ENCODE measurements at places on chromosomes 16 and 17. TPM values are rescaled to one million over a fixed set of nuclear protein-coding genes. Genes with fewer than 3 reads are reported as not detected.

DNA sequence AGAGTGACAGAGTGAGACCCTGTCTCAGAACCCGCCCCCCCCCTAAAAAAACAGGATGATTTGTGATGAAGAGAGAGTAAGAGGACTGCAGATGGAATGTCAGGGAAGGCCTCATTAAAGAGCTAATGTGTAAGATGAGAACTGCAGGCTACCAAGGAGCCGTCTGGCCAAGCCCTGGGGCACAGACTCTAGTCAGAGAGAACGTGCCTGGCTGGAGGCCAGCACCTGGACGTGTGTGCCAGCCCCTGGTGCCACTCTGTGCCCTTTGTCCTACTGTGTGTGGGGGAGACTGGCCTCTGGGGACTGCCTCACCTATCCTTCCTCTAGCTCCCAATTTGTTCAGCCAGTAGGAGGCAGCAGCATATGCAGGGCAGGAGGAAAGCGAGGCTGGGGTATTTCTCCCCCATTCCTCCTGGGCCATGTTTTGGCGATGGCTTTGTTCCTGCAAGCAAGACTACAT lies 37.1 kb downstream of the KNOP1 start:
- H3K27me3 ChIP-seq = no peaks in the 10 kb centered on the region
- no peaks in the 10 kb centered on the region for H3K4me1 ChIP-seq
- peaks cover 33% of the 10 kb centered on the region for H3K36me3 ChIP-seq
- DNase-seq = no peak
- H3K27ac ChIP-seq = no peak overlapping the region

DNA sequence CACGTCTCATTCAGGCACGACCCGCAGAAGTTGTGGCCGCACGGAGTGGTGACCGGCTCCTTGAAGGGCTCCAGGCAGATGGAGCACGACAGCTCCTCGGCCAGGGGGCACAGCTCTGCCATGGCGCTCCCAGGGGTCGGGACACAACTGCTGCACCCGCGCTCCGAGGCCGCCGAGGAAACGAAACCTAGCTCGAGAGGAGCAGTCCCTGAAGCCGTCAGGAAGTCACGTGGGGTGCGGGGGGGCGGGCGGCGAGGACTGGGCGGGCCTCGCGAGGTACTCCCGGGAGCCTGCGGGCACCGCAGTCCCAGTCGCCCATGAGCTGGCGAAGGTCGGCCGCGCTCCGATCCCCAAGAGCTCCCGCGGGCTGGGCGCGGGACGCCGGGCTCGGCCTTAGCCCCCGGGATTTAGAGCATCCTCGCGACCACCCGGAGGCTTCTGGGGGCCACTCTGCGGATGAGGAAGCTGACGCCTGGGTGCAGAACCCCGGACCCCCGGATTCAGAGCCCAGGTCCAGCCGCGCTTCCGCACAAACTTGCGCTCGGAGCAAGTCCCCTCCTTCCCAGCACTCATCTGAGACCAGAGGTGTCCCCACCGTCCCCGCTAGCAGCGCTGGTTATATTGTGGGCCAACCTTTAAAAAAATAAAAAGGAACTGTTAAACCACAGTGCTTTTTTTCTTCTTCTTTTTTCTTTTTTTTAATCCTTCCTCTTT lies at the start of gene TRIM25:
TSS of gene TRIM25 (minus strand) at position 183 of the 714 bp plus-strand sequence. CDS start at position 122, 61 bp downstream.
- no peaks in the 10 kb centered on the region for H3K27me3 ChIP-seq
- peak within 1 kb of the TSS; percentile 89 for H3K4me3 ChIP-seq
- no peaks in the 10 kb centered on the region for H3K36me3 ChIP-seq
- H3K4me1 ChIP-seq = peaks cover 32% of the 10 kb centered on the region
- DNase-seq = peak; percentile 82

- no peak overlapping the region for H3K27ac ChIP-seq
- no peaks in the 10 kb centered on the region for H3K27me3 ChIP-seq
- no peaks in the 10 kb centered on the region for H3K36me3 ChIP-seq
- no peaks in the 10 kb centered on the region for H3K4me1 ChIP-seq
- H3K4me3 ChIP-seq = no peak overlapping the region
Measured at GRCh38 chr17:28524476-28525424, 18.6 kb downstream of the FOXN1 start.

PPP1R1B gene
- polyA plus RNA-seq = not detected

NPW gene
- polyA plus RNA-seq = not detected

CHST6 gene
- polyA plus RNA-seq = 0.15 TPM

- no peaks in the 10 kb centered on the region for H3K36me3 ChIP-seq
- no peak overlapping the region for H3K4me3 ChIP-seq
- no peak overlapping the region for H3K27ac ChIP-seq
- peaks cover 32% of the 10 kb centered on the region for H3K27me3 ChIP-seq
- DNase-seq = no peak
Measured at GRCh38 chr17:77892469-77893143, 65.9 kb upstream of the TNRC6C start.

ALOX15 gene
- not detected for polyA plus RNA-seq

DNA sequence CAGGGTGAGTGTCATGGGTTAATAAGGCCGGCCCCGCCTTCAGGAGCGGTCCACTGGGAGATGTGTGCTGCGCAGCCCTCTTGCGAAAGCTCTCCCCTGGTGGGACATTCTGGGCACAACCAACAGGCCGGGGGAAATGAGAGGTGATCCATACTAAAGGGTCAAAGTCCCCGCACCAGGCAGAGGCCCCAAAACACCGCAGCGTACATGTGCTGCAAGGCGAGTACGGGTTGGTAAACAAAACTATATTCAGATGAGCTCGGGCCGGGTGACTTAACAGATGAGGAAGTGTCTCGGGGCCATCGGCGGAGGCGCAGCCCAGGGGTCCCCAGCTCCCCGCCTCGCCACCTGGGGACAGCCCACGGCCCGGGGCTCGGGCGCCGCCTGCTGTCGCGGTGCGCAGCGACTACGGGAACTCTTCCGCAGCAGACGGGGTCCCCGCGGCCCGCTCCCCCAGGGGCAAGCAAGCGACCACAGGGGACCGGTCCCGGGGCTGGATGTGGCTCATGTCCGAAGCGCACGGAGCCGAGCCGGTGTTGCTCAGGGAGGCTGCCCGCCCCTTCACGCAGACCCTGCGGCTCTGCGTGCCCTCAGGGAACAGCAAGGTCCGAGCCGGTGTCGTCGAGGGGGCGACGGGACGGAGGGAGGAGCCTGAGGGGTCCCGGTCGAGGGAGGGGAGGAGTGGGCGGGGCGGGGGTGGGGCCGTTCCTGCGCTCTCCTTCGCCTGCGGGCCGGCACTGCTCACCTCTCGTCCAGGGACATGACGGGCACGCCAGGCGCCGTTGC lies at the start of gene RAB37:
TSS of gene RAB37 (plus strand) at position 744 of the 786 bp plus-strand sequence. CDS start at position 761, 17 bp downstream.
- peak; percentile 83 for DNase-seq
- H3K27me3 ChIP-seq = no peaks in the 10 kb centered on the region
- peaks cover 53% of the 10 kb centered on the region for H3K4me1 ChIP-seq
- H3K4me3 ChIP-seq = peak within 1 kb of the TSS; percentile 94
- no peaks in the 10 kb centered on the region for H3K36me3 ChIP-seq

GRCh38 chr16:23595246-23595950 lies 718 bp downstream of the NDUFAB1 start:
- no peak for DNase-seq
- peak overlapping the region; percentile 86 for H3K4me3 ChIP-seq
- H3K27me3 ChIP-seq = no peaks in the 10 kb centered on the region
- peak overlapping the region; percentile 90 for H3K27ac ChIP-seq
- H3K4me1 ChIP-seq = peaks cover 37% of the 10 kb centered on the region
- no peaks in the 10 kb centered on the region for H3K36me3 ChIP-seq

NUDT7 gene
- polyA plus RNA-seq = 14.7 TPM

- peaks cover 15% of the 10 kb centered on the region for H3K4me1 ChIP-seq
- H3K27ac ChIP-seq = no peak overlapping the region
- DNase-seq = no peak
- no peak overlapping the region for H3K4me3 ChIP-seq
- no peaks in the 10 kb centered on the region for H3K27me3 ChIP-seq
- H3K36me3 ChIP-seq = no peaks in the 10 kb centered on the region
Measured at GRCh38 chr17:75834928-75835653, 9.1 kb downstream of the UNC13D start.

TBX2 gene
- not detected for polyA plus RNA-seq

DPEP2 gene
- polyA plus RNA-seq = 82.2 TPM

DNA sequence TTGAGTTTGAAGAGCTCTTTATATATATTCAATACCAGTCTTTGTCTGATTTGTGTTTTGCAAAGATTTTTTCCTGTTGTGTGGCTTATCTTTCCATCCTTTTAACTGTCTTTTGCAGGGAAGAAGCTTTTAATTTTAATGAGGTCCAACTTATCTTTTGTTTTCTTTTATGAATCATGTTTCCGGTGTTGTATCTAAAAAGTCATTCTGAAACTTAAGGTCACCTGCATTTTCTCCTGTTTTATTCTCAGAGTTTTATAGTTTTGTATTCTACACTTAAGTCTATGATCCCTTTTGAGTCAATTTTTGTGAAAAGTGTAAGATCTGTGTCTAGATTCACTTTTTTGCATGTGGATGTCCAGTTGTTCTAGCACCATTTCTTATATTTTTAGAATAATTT lies 24.6 kb upstream of the COX10 start:
- H3K4me1 ChIP-seq = no peaks in the 10 kb centered on the region
- H3K4me3 ChIP-seq = no peak overlapping the region
- H3K27ac ChIP-seq = peak overlapping the region; percentile 65
- H3K36me3 ChIP-seq = no peaks in the 10 kb centered on the region
- no peaks in the 10 kb centered on the region for H3K27me3 ChIP-seq
- DNase-seq = no peak

GRCh38 chr17:78359997-78360370 lies at the start of gene SOCS3:
SOCS3 (minus strand) TSS chr17:78360077; CDS start chr17:78359095, 982 bp downstream.
- DNase-seq = peak; percentile 85
- peak within 1 kb of the TSS; percentile 96 for H3K27ac ChIP-seq

- H3K36me3 ChIP-seq = no peaks in the 10 kb centered on the region
- no peak for DNase-seq
- H3K27me3 ChIP-seq = no peaks in the 10 kb centered on the region
- no peak overlapping the region for H3K27ac ChIP-seq
Measured at GRCh38 chr17:9557857-9558256, 17.8 kb downstream of the STX8 start.

GRCh38 chr17:8326511-8327302 lies 12.9 kb upstream of the ODF4 start:
- H3K27me3 ChIP-seq = peaks cover 28% of the 10 kb centered on the region
- no peaks in the 10 kb centered on the region for H3K36me3 ChIP-seq
- peak; percentile 12 for DNase-seq
- H3K27ac ChIP-seq = no peak overlapping the region

DNA sequence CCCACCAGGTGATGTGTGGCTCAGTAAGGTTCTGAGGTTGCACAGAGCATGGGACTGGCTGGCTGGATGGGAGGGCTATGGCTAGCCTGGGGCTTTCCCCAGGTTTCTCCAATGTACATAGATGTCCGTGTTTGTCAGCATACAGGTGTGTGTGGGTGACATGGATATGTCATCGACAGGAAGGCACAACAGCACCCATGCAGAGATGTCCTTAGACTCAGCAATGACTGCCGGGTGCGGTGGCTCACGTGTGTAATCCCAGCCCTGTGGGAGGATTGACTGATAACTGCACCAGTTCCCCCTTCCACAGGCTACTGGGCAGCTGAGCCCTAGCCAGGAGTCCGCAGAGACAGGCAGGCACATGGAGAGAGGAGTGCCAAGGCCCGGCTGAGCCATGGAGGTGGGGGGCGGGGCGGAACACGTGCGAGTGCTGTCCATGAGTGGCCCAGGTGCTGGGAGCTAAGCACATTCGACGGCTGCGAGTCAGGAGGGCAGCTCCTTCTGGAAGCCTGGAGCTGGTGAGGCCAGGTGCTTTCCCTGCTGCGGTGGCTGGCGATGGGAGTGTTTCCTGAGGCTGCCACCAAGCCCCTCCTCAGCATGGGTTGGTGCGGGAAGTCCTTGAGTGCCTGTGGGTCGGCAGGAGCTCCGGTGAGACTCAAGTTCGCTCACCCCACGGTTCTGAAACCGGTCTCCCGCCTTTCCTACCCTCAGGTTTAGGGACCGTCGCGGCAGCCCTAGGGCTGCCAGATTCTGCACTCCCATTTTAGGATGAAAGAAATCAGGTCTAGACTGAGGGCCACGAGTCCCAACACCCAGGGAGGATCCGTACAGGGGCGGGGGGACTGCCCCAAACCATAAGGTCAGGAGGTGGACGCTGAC lies 858 bp upstream of the ASPSCR1 start:
- H3K4me1 ChIP-seq = peaks cover 22% of the 10 kb centered on the region
- H3K36me3 ChIP-seq = peaks cover 4% of the 10 kb centered on the region
- no peak for DNase-seq
- H3K4me3 ChIP-seq = peak overlapping the region; percentile 96

EVPLL gene
- not detected for polyA plus RNA-seq

CHRNB1 gene
- polyA plus RNA-seq = 13.9 TPM

DNA sequence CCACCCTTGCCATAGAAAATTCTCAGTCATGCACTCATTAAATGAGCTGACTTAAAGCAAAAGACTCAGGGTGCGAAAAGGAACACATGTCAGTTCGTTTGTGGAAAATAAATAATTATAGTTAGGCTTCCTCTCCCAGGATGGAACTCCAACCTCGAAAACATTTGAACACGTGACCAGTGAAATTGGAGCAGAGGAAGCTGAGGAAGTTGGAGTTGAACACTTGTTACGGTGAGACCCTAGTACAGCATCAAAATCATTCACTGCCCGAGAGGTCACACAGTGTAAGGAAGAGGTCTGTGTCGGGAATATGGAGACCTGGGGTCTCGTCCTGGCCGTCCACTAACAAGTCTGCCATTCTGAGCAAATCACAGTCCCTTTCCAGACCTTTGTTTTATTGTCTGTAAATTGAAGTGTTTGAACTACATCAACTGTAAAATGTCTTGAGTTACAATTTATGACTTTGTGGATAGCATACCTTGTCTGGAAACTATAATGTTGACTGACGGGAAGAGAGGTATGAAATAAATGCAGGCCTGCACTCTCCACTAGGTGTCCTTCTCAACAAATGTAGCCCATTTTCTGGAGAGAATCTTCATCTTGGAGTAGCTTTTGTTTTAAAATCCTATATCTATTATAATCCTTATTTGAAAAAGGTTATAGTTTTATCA lies 7.7 kb downstream of the PSMD7 start:
- no peaks in the 10 kb centered on the region for H3K27me3 ChIP-seq
- peaks cover 21% of the 10 kb centered on the region for H3K36me3 ChIP-seq
- H3K27ac ChIP-seq = no peak overlapping the region
- peaks cover 5% of the 10 kb centered on the region for H3K4me1 ChIP-seq
- no peak overlapping the region for H3K4me3 ChIP-seq

SMPD3 gene
- polyA plus RNA-seq = 0.18 TPM

DNA sequence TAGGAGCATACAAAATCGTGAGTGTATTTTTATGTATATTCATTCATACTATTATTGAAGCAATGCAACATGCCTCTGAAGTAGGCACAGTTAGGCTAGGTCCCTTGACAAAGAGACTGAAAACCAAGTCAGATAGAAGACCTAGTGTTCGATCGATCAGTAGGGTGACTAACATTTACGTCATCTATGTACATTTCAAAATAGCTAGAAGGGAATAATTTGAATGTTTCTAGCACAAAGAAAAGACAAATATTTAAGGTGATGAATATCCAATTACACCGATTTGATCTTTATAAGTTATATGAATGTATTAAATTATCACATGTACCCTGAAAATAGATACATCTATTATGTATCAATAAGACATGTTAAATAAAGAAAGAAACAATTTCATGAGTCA lies 610.1 kb downstream of the TOX3 start:
- H3K27me3 ChIP-seq = no peaks in the 10 kb centered on the region
- DNase-seq = no peak
- H3K27ac ChIP-seq = no peak overlapping the region
- no peaks in the 10 kb centered on the region for H3K36me3 ChIP-seq
- H3K4me1 ChIP-seq = peaks cover 4% of the 10 kb centered on the region

- no peaks in the 10 kb centered on the region for H3K36me3 ChIP-seq
- H3K27me3 ChIP-seq = peaks cover 13% of the 10 kb centered on the region
- no peak overlapping the region for H3K4me3 ChIP-seq
- no peaks in the 10 kb centered on the region for H3K4me1 ChIP-seq
Measured at GRCh38 chr17:68634345-68634876, 33.2 kb upstream of the FAM20A start.

CORO6 gene
- not detected for polyA plus RNA-seq
